ENCODE measurements at places on chromosomes 3 and 15.

- no peak for DNase-seq
Observed at GRCh38 chr3:33954956-33955355, 156.5 kb downstream of the PDCD6IP start.

- no peak for DNase-seq
Observed at GRCh38 chr15:78069052-78069414, 8.5 kb downstream of the TBC1D2B start.

DNA sequence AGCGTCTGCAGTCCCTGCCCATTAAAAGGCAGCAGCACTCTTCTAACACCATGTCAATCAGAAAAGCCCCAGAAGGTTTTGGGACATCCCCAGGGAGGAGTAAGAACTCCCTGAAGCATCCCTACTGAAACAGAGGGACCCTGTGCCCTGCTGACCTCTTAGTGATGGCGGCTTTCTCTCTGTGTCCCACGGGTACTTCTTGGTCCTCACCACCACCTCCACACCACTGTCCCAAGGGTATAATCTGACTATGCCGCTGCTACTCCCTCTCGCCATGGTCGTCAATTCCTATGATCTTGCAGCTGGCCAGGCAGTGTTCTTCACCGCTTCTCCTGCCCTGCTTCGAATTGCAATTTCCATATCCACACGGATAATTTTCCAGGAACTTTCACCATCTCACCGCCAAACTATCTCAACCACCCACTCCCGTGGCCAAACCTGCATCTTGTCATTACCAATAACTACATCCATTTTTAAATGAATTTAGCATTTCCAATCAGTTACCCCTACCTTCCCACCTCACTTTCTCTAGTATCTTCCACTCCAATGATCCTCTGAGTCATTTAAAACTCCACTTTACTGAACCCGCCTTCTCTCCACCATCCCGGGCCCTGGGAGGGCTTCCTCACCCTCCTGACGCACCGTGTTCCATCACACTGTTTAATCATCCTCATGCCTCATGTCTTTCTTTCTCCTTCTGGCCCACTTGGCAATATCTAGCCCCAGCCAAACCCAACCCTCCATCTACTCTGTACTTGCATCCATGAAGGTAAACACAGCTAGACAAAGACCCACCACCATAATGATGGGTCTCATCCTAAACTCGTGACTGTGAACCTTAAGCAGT is 23.7 kb downstream of the PRR23E start:
- no peak for DNase-seq

DNA sequence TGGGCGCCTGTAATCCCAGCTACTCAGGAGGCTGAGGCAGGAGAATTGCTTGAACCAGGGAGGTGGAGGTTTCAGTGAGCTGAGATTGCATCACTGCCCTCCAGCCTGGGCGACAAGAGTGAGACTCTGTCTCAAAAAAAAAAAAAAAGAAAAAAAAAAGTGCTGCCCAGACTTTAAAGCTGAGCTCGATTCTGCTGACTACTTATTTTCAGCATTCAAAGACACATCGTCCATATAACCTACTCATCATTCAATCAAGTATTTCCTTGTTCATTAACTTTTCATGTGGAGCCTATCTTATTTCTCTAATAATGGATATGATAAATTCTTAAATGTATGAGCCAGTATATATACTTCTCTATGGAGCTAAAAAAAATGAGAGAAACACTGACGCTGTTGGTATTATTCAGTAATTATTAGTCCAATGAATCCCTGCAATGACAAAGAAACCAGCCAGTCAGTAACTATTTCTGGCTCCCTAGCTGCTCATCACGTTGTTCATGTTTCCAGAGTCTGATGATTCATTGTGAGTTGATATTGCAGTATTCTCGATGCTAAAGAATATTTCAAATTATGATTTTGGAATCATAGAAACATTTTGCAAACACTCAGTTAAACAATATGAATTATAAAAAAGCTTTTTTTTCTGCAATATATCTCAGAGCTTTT is 111.9 kb downstream of the RAP2B start:
- no peak for DNase-seq

DNA sequence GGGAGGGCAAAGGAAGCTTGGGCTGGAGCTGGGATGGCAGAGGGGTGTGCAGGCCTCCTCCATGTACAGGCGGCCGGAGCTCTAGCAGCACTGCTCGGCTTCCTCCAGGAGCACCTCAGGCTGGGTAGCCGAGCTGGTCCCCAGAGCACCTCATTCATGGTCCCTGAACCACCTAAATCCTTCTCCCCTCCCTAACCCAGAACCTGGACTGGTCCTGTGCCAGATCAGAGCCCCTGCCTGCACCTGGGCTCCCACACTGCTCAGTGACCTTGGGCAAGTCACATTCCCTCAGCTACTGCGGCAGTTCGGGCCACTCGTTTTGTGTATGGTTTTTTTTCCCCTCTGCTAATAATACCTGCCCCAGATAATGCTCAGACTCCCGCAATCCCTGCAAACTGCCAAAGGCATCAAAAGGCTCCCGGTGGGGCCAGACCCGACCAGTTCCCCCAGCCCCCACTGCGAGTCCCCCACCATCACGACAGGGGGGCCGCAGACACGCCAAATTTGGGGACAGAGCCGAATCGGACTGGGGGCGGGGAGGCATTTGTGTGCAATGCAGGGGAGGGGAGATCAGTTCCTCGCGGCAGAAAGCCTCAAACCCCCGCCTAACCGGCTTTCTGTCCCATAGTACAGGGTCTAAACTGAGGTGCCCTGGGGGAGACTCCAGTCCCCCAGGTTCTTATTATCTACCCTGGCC is 1.3 kb downstream of the SEMA7A start:
- DNase-seq: no peak
